ENCODE measurements at places on chromosomes 6 and 20.

DNA sequence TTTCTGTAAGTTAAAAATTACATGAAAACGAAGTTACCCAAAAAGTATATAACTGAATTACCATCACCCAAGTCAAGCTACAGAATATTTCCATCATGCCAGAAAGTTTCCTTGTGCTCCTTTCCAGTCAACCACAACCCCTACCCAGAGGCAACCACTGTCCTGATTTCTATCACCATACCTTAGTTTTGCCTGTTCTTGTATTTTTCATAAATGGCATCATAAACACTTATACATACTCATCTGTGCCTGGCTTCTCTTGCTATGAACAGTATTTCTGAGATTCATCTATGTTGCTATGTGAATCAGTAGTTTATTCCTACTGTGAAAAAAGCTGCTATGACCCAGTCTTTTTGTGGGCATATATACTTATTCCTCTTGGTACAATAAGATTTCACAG is 7.4 kb downstream of the FKBP5 start:
- no peak for DNase-seq

- DNase-seq: no peak
These were observed 183.0 kb upstream of the MMS22L start for GRCh38 chr6:97465877-97466561.

- DNase-seq: peak; percentile 33
These were observed 931 bp upstream of the UCKL1 start for GRCh38 chr20:63957004-63957689.

GRCh38 chr6:101195588-101195987 is 197.9 kb upstream of the GRIK2 start:
- DNase-seq: no peak

DNA sequence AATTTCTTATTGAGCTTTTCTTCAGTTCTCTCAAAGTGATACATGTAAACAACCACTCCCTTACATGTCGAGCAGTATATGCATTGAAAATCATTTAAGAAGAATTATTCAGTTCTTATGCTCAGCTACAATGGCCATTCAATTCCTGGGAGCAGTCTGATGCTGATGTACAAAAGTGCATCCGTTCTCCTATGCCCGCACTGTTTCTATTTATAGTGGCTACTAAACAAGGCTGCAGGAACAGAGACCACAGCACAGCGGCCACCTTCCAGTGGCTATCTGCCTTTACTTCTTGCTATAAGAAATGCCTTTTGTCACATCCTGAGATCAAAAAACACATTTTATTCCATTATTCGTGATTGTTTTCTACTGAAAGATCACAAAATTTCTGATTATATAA is 82.2 kb downstream of the FHL5 start:
- no peak for DNase-seq
